ENCODE measurements at places on chromosomes 3 and 15. TPM values are rescaled to one million over a fixed set of nuclear protein-coding genes. Genes with fewer than 3 reads are reported as not detected.

The PCLAF gene
- 84.4 TPM for total RNA-seq

The OXSM gene
- total RNA-seq, result 12.1 TPM

The CPN2 gene
- total RNA-seq, result not detected

The C3orf85 gene
- not detected for total RNA-seq

The MAN2A2 gene
- 92.7 TPM for total RNA-seq

The RHCG gene
- total RNA-seq, result not detected
